Erythroblast (primary cell): ENCODE measurements at places on chromosomes 5 and 9.

DNA sequence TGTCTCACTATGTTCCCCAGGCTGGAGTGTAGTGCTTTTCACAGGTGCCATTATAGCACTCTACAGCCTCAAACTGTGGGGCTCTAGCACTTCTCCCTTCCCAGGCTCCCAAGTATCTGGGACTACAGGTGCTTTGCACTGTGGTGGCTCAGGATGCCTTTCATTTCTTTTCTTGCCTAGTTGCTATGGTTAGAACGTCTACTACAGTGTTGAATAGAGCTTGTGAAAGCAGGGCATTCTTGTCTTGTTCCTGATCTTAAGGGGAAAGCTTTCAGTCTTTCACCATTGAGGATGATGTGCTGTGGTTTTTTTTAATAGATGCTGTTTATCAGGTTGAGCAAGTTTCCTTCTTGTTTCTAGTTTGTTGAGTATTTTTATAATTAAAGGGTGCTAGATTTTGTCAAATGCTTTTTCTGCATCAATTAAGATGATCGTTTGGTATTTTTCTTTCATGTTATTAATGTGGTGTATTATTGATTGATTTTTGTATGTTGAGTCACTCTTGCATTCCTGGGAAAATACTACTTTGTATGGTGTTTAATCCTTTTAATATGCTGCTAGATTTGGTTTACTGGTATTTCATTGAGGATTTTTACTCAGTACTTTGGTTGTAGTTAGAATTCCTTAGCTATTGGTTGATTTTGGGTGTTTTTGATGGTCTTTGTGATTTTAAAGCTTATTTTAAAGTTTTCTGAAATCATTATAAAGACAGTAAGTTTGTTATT is 35.6 kb downstream of the GPBP1 start:
- no peak for DNase-seq

DNA sequence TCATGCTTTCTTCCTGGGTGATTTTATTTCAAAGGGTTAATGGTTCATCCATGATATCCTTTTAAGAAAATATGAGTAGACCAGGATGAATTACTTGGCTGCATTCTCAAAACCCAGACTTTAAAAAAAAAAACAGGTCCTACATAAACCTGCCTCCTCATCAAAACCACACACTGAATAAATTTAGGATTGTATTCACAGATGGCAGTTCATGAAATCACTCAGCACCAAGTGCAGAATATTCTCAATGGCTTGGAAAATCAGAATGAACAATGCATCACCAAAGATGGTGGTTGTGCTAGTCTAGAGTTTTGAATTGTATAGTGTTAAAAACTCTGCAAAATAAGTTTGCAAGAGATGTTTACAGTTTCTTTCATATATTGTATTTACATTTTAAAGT is 145.4 kb upstream of the GRAMD2B start:
- DNase-seq: no peak

DNA sequence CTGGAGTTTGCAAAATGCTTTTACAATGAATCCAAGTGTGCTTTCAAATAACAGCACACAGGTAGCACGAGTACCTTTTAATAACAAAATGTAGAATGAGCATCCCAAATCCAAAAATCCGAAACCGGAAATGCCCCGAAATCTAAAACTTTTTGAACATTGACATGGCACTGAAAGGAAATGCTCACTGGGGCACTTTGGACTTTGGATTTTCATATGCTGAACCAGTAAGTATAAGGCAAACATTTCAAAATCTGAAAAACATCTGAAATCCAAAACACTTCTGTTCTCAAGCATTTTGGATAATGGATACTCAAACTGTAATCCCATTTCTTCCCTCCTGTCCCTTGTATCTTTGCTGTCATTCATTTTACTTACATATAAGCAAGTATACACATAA is 50.1 kb downstream of the GCNT4 start:
- no peak for DNase-seq

DNA sequence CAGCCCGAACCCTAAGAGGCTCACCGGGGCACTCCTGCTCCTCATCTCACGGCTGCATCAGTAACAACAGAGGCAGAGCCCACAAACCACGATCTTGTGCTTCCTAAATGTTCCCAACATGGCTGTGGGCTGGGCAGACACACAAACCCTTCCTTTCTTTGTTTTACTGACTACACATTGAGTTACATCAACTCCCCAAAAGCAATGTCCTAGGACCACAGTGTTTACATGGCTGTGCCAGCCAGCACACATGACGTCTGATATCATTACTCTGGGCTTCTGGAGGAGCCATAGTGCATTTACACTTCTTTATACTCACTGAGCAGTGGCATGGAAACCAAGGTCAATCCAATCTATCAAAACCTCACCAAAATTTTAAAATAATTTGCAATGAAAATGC is 101.4 kb downstream of the LHFPL2 start:
- DNase-seq: no peak

GRCh38 chr5:112227911-112228631 is 191.0 kb downstream of the EPB41L4A start:
- no peak for DNase-seq

DNA sequence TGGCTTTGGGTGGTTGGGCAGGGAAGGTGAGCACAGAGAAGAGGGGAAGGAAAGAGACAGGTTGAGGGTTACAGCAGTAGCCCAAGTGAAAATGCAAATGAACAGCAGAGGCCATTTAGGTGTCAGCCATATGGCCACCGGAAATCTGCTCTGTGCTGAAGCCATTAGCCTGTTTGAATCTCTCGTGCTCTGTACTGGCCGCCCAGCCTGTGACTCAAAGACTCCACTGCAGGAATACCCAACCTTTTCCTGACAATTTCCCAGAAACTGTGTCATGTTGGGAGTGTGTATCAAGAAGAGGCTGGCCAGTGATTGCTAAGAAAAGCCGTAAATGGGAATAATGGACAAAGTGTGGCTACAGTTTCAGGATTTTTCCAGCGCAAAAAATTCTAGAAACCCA is 35.9 kb upstream of the RAI14 start:
- no peak for DNase-seq

DNA sequence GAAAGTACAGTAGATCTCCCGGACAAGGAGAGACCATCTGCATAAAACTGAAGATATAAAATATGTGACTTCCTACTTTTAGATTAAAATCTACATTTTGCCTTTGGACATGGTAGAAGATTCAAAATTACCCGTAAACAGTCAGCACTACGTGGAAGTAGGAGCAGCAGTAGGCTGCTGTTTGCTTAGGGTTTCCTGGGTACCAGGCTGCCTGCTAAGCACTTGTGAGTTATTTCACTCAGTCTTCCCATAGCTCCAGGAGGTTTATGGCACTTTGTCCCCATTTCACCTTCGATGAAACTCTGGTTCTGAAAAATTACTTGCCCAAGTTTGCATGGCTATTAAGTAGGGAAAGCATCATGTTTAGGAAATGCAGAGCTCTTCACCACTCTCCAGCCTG is 92.6 kb downstream of the STK32A start:
- no peak for DNase-seq

- DNase-seq: peak; percentile 82
Observed at GRCh38 chr9:112844771-112845542, 45.7 kb downstream of the SLC46A2 start.

DNA sequence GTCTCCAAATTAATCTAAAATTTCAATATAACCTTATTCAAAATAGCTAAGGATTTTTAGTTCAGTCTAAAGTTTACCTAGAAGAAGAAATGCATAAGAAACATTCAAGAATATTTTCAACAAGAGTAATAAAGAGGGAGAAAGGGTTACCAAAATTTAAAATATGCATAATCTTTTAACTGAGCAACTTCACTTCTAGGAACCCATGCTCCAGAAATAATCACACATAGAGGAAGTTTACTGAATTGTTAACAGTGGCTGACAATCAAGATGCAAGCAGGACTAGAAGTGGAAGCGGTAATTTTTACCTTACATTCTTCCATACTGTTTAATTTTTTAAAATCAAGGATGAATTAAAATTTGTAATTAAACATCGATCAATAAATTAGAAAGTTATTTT is 1.9 kb downstream of the PJA2 start:
- DNase-seq: peak; percentile 36

DNA sequence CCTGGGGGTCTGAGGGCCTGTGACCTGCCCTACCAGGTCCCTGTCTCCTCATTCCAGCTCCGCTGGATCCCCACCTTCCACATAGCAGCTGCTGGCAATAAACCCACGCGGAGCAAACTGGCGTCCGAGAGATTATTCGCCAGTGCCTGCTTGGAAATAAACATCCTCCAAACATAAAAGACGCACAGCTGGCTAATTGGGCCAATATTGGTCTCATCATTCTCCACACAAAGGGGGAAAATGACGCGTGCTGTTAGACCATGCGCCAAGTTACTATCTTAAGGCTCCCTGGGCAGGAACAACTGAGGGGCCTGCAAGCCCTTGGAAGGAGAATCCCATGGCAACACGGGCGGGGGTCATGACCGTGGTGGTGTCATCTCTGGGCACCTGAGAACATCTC is 73.3 kb upstream of the SARDH start:
- no peak for DNase-seq

DNA sequence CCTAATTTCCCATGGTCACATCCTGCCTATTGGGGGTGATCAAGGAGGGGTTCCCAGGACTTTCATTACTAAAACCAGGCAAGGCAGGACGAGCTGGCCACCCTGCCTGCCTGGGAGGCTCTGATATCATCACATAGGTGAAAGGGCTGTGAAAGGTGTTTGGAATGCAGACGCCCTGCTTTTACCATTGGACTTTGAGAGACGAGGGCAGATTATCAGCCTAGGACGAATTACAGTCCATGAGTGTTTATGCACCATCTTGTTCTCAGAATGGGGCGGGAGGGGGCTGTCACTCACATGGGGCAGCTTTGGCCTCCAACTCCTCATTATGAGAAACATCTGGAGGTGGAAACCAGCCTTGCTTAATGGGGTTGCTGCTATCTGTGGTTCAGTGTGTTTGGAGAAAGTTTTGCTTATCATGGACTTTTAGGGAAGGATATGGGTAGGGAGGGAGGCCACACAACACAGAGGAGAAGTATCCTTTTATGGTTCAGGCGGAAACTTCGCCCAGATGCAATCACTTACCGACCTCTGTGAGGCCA is 69.8 kb upstream of the UBTD2 start:
- DNase-seq: no peak

- DNase-seq: peak; percentile 46
Observed at GRCh38 chr9:109477258-109478050, 20.7 kb downstream of the PTPN3 start.

GRCh38 chr9:127450243-127450760 is 904 bp downstream of the RPL12 start:
- DNase-seq: peak; percentile 66

DNA sequence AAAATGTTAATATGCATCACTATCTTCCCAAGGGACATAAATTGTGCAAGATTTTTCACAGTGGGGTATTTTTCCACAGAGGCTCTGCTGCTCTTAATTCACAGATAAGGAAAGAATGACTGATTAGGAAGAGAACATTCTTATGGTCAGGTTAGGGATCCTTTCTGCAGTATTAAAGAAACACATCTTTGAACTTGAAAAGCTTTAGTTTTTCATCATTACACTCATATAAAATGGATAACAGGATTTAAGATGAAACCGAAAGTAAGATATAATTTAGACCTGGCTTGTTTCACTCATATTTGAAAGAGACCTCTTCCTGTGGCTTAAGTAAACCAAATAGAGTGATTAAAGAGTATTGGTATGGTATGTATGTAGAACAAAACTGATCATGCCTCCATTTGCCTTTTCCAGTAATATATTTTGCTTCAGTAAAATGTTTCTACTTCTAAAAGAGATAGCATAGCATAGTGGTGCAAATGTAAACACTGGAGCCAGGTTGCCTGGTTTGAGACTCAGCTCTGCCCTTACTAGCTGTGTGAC is 160.0 kb downstream of the PRR16 start:
- no peak for DNase-seq

DNA sequence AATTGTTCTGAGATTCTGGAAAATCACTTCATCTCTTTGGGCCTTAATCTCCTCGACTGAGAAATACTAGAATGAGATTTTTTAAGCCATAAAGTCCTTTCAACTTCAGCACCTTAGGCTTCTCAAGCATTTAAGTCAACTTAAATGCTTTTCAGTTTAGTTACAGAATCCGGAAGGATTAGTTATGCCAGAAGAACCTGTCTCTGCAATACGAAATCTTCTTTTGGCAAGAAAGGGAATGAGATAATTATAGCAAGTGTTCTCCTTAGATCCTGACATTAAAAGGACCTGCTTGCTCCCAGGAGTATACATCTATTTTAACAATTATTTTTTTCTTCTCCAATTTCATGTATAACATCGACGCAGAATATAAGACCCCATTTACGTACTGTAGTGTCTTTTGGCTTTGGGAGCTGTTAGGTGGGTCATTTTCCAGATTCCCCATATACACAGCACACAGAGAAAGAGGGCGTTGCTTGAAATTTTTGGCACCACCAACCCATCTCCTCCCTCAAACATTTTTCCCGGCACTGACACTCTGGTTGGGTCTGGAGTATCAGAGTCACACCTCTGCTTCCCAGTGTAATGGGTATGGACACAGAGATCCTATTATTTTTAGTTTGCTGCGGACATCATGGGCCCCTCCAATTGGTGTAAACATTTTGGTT is 43.6 kb upstream of the CLINT1 start:
- no peak for DNase-seq

GRCh38 chr5:89457411-89458331 is 574.7 kb upstream of the MEF2C start:
- DNase-seq: no peak

- DNase-seq: no peak
Observed at GRCh38 chr5:54719384-54720283, 202.1 kb downstream of the SNX18 start.

- DNase-seq: no peak
Observed at GRCh38 chr9:126791406-126792230, 13.2 kb upstream of the ZBTB43 start.

- DNase-seq: no peak
Observed at GRCh38 chr5:91312698-91313097, 70.4 kb downstream of the ARRDC3 start.

- no peak for DNase-seq
Observed at GRCh38 chr5:179323026-179323870, 22.0 kb downstream of the ADAMTS2 start.

- DNase-seq: no peak
Observed at GRCh38 chr9:91346644-91347043, 15.1 kb downstream of the AUH start.

DNA sequence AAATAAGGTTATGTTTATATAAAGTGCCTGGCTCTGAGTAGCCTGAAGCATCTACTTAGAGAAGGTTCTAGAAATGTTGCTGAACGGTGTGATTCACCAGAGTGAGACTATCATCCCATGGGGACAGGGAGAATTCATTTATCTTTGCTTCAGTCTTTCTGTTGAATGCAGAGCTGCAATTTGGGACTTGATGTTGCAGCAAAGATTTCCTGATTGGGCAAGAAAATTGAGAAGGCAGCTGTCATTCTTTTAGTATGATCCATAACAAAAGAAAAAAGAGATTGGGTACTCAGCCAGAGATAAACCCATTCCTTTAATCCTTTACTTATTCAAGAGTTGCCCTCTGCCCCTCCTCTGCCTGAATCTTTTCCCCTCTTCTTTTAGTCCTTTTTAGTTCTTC is 456.3 kb upstream of the WWC1 start:
- no peak for DNase-seq

DNA sequence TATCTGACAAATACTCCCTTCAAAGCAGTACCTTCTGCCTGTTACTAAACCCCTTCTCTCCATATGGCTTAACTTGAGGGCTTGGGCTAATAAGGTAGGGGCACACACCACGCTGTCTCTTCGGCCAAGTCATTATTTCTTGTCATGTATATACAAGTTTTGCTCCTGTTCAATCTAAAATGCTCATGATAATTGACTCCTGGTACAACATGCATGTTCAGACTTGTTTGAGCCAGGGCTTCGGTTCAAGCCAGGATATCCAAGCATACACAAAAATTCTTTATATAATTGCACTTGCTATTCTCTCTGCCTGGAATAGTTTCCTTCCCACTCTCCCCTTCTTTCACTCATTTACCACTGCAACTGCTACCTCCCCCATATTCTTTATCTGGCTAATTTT is 756.0 kb upstream of the C9orf72 start:
- DNase-seq: no peak
